Adrenal gland (tissue), 19 donors: ENCODE measurements at places on chromosomes 7 and 10. TPM values are rescaled to one million over a fixed set of nuclear protein-coding genes. Genes with fewer than 3 reads are reported as not detected.
A peak's percentile ranks its signal among the peaks of the same experiment; 100 is the strongest.

DNA sequence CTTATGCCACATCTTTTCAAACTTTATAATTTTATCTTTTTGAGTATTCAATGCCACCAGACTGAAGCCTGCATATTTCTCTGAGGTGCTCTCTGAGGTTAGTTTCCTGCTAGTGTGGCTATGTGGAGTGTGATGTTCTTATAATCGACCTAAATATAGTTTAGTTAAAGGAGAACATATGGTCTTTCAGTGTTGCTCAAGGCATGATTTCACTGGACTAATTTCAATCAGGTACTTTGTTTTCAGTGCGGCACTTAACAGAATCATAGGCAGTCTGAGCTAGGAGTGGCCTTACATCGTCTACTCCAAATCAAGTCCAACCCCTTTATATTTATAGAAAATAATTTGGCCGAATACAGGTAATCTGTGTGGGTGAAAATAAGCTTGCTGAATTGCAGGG is 134.2 kb downstream of the NXPH1 start:
- no peak for DNase-seq

The PNLIPRP2 gene
- total RNA-seq = 1.1 TPM

DNA sequence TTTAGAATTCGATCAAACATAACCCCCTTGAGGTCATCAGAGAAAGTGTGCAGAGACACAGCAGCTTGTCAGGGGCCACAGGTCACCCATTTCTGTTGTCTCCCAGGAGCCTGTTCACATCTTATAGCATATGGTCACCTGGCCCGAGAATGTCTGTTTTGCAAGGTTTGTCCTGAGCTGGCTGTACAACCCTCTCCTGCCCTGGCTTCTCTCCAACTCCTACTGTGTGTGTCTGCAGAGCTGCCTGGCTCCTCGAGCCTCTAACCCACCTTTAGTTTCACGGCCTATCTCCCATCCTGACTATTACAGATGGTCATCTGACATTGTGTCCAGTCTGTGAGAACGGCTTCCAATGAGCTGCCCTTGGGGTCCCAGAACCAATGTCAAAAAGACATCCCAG is 683.4 kb downstream of the SDK1 start:
- DNase-seq = no peak

The PDSS1 gene
- total RNA-seq = 2.7 TPM

DNA sequence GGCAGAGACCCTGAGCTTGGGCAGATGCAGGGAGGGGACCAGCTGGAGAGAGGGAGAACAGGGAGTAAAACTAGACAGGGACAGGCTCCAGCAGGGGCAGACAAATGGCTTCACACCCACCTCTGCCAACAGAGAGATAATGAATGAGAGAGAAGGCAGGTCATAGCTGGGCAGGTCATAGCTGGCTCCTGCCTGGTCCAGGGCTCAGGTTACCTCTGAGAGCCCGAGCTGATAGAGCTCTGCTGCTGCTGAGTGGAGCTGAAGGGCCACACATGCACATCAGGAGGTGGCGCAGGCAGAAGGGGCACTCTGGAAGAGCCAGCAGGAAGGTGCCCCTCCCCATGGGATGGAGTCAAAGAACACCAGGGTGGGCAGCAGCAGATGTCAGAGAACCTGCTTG is 154.2 kb downstream of the GFRA1 start:
- DNase-seq = no peak

- peak; percentile 91 for DNase-seq
Observed at GRCh38 chr10:77887631-77888355, 38.8 kb downstream of the DLG5 start.

GRCh38 chr7:82444220-82444909 is 788 bp upstream of the CACNA2D1 start:
- DNase-seq = no peak

The EPO gene
- 0.17 TPM for total RNA-seq

The LRRD1 gene
- total RNA-seq = 0.17 TPM

GRCh38 chr7:11335947-11336346 is 362.3 kb downstream of the PHF14 start:
- no peak for DNase-seq

The OR2A1 gene
- not detected for total RNA-seq

- no peak for DNase-seq
Observed at GRCh38 chr7:32025381-32026082, 44.7 kb downstream of the PDE1C start.

DNA sequence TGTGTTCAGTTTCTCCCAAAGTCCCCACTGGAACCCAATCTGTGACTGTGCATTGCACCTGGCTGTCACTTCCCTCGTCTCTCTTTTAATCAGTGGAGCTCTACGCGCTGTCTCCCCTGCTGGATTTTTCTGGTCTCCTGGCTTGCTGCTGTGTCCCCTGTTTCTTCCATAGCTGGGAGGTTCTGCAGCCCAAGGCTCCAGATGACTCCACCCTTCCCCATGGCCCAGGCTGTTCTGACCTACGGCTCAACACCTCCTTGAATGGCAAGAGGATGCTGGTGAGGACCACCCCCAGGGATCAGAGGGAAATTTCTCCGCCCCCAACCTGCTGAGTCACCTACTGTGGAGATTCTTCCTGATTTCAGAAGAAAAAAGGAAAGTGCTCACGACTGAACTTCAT is 961.4 kb upstream of the ZNF722 start:
- no peak for DNase-seq

DNA sequence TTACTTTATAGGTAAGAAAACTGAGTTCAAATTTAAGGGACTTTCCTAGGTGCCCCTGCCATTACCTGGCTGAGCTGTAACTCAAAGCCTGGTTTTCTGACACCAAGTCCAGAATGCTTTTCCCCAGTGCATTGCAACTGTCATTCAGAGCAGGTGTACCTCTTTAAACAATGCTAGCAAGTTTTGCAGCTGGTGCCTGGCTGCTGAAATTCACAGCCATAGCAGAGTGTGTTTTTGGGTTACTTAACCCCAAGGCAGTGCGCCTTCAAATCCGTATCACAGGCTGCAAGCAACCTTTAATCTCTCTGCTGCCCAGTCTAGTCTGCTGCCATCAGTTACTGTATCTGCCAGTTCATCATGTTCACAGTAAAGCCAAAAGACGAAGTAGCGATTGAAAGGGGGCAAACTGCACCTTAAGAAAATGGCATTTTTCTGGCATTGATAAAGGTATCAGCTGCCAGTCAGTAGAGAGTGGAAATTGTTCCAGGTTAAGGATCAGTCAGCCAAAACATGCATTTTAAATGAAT is 265.4 kb downstream of the CSTF2T start:
- DNase-seq = no peak

The VIPR2 gene
- 0.44 TPM for total RNA-seq

The ADAMTS14 gene
- not detected for total RNA-seq

DNA sequence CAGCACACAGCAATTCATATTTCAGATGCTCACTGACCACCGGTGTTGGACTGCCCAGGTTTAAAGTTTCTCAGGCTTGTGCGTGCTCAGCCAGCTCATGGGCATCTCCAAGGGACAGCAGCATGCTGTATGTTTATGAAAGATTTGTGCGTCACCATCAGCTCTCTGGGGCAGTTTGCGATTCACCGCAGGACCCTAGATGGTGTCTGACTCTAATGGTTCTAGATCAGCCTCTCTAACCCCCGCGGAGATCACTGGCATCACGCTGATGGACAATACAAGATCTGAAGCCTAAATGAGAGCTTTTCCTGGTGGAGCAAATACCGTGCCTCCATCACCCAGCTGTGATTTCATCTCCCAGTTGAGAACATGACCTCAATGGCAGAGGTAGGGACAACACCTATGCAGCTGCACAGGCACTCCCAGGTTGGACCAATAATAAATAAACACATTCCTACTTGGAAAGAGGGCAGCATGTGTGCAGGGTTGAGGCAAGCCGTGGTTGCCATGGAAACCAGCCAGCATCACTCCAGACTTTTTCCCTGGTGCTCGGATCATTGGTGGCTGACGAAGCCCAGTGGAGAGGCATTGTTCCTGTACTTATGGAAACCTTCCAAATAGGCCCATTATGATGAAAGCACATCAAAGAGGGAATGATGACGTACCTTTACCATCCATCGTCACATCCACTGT is 253.6 kb downstream of the KCNMA1 start:
- DNase-seq = no peak

- no peak for DNase-seq
Observed at GRCh38 chr7:81410471-81411117, 359.3 kb downstream of the HGF start.

- no peak for DNase-seq
Observed at GRCh38 chr7:87450706-87451105, 24.8 kb downstream of the ABCB4 start.

The C7orf57 gene
- total RNA-seq = not detected

DNA sequence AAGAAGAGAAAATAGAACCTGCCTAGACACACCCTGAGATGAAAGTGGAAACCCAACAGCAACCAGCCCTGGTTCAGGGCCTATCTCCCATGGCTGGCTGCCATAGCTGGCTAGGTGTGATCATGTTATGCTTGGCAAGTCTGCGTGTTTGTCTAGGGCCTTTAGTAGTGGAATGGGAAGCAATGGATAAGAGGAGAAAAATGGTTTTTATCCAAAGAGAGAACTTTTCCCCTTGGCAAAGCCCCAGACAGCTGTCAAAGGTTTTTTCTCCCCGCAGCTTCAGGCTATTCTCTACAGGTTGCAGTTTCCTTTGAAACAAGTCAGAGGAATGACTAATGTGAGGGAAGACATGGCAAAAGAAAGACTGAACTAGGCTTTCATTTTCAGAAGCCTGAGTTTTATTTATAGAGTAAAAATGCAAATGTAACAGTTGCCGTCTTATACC is 161.5 kb downstream of the SEMA3D start:
- DNase-seq = no peak

The CDHR1 gene
- 0.40 TPM for total RNA-seq

GRCh38 chr10:112915590-112916572 is 34.2 kb upstream of the TCF7L2 start:
- no peak for DNase-seq
